ENCODE measurements at places on chromosomes 5 and 9.

- no peak for DNase-seq
Observed at GRCh38 chr5:128135286-128135685, 51.7 kb downstream of the SLC12A2 start.

DNA sequence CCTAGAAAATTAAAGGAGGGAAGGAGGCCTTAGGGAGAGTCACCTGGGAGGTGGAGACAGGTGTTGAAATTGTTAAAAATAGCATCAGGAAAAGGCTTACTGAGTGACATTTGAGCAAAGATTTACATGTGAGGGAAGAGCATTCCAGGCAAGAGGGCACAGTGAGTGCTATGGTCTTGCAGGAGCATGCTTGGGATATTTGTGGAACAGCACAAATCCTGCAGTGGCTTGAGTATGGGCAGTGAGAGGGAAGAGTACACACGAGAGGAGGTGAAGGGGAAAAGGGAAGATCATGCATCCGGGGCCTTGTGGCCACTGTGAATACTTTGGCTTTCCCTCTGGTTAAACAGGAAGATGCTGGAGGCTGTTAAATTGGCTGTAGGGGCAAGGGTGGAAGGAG lies 36.6 kb downstream of the ACER2 start:
- no peak for DNase-seq

- no peak for DNase-seq
Observed at GRCh38 chr9:72454871-72455491, 66.4 kb upstream of the TMC1 start.

- no peak for DNase-seq
Observed at GRCh38 chr9:73155968-73156864, 4.6 kb downstream of the ANXA1 start.

DNA sequence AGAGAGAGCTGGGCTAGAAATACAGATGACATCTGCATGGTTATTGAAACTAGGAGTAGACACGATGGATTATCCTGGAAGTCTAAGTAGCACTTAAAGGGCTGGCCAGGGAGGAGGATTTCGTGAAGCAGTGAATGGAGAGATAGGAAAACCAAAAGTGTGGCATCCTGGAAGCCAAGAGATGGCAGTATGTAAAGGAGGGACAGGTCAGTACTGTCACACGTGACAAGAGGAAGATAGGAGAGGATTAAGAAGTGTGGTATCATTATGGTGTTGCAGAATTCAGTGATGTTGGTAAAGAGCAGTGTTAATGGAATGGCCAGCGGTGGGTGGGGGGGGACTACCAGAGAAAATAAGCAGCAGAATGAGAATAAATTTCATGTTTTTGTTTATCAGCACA lies 11.7 kb downstream of the RAD23B start:
- no peak for DNase-seq

- DNase-seq = no peak
Observed at GRCh38 chr9:20551835-20552234, 70.5 kb downstream of the MLLT3 start.

- DNase-seq = no peak
Observed at GRCh38 chr5:7850395-7851239, at the start of gene CFAP90. Gene CFAP90 (minus strand): TSS chr5:7851133. CDS start chr5:7851021, 112 bp downstream.

- DNase-seq = no peak
Observed at GRCh38 chr5:138955013-138955660, 80.0 kb upstream of the LRRTM2 start.

Measured in stimulated activated CD8-positive, alpha-beta memory T cell treated with anti-CD3 and anti-CD28 coated beads, Interleukin-15, amount 100 ng/mL, for 4 hours (primary cell).